Motor neuron (in vitro differentiated cells): ENCODE measurements at places on chromosomes 7 and 10.
A peak's percentile ranks its signal among the peaks of the same experiment; 100 is the strongest.

- no peak for ATAC-seq
Observed at GRCh38 chr7:95104739-95105138, 197.3 kb downstream of the PPP1R9A start.

DNA sequence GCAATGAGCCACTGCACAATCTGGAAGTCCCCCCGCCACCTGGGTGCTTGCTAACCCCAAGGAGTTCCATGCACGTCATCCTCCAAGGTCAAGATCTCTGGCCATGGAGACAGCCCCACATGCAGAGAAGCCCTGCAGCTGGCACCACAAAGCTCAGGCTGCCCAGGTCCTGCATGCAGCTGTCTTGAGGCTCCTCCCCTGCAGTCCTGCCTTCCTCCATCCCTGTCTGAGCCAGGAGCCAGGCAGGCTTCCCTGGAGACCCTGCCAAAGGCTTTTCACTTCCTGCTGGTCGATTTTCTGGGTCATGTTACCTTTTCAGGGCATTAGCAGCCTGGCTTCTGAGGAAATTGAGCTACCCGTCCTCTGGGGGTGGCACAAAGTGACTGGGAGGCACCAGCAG lies 12.5 kb upstream of the TMEM72 start:
- no peak for ATAC-seq

DNA sequence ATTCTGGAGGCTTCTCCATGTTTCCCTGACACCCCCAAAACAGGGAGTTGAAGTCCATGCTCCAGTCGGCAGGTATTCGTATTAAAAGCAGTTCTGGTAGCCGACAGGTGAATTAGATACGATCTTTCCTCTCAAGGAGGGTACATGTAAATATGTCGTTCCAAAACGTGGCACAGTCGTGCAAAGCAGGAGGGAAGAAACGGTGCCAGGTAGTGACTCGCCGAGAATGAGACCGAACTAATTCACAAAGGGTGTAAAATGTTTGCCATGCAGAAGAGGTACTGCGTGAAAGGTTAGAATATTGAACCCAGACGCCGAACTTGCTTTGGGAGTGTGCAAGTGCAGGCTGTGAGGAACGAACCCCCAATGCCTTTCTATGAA lies 483 bp downstream of the EDRF1 start:
- no peak for ATAC-seq

DNA sequence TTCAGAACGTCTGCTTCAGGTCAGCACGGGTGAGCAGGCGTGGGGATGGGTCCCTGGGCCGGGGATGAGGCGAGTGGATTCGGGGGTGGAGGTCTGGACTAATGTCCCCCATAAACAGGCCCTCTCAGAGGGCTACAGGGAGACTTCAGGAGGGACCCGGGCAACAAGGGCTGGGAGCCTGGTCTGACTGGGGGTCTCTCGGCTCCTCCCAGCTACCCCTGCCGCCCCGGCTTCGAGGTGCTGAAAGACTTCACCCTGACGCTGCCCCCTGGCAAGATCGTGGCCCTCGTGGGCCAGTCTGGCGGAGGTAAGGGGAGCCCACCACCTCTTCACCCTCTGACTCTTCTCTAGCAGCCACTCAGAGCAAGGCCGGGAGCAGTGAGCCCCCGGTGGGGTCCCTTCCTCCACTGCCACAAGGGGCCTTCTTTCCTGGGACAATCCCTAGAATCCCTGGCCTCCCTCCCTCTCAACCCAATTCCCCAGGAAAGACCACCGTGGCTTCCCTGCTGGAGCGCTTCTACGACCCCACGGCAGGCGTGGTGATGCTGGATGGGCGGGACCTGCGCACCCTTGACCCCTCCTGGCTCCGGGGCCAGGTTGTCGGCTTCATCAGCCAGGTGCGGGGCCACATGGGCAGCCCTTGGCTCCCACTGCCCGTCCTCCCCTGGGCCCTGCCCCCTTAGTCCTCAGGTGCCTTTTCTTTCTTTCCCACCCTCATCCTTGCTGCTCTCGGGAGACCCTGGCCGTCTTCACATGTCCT lies 7.5 kb upstream of the ASIC3 start:
- ATAC-seq: no peak

- no peak for ATAC-seq
Observed at GRCh38 chr10:98436704-98437103, 10.0 kb downstream of the HPS1 start.

GRCh38 chr7:158676171-158676840 lies 28.3 kb downstream of the NCAPG2 start:
- no peak for ATAC-seq

DNA sequence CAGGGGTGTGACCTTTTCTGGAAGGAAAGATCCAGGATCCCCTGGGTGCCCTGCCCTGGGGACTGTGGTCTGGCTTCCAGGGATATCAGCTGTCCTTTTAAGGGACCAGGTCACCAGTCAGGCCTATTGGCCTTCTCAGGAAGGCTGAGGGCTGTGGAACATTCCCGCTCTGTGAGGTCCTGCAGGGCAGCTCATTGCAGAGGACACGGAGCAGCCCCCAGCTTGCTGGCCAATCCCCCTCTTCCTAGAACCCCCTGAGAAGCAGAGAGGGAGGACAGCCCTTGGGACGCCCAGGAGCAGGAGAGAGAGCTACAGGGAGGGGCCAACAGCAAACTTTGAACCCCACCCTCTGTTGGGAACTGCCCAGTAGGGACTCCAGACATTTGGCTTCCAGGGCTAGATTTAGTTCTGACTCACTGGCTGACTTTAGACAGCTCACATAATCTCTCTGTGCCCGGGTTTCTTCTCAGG lies 67.9 kb upstream of the COL13A1 start:
- peak; percentile 74 for ATAC-seq

- ATAC-seq: no peak
Observed at GRCh38 chr7:8536431-8536830, 103.0 kb downstream of the NXPH1 start.

GRCh38 chr7:152902054-152902453 lies 142.5 kb downstream of the ACTR3B start:
- ATAC-seq: peak; percentile 89

DNA sequence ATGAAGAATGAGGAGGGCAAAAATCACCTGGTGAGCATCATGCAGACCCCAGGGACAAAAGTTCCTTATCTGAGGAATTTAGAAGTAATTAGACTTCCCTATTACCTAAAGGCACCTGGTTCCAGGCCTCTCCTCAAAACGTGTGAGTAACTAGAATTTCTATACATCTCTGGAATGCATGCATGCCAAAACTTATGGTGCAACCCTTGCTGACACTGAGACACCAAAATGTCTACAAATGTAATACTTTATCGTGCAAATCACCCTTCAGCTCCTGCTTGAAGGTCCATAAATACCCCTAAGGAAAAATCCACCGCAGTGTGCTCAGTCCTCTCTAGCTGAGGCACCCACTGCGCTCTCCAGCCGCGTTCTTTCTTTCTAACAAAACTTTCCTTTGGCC lies 84.2 kb downstream of the PAXIP1 start:
- no peak for ATAC-seq

DNA sequence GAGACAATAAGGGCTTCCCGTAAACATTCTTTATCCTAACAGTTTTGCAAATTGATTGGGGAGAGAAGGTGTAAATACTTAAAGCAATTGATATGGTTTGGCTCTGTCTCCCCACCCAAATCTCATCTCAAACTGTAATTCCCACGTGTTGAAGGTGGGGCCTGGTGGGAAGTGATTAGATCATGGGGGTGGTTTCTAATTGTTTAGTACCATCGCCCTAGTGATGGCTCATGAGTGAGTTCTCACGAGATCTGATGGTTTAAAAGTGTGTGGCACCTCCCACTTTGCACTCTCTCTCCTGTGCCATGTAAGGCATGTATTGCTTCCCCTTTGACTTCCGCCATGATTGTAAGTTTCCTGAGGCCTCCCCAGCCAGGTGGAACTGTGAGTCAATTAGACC lies 22.1 kb upstream of the CAPZA2 start:
- no peak for ATAC-seq

- ATAC-seq: no peak
Observed at GRCh38 chr10:131212763-131213325, 98.7 kb downstream of the TCERG1L start.

GRCh38 chr10:88620441-88620840 lies 33.9 kb downstream of the LIPJ start:
- ATAC-seq: no peak

DNA sequence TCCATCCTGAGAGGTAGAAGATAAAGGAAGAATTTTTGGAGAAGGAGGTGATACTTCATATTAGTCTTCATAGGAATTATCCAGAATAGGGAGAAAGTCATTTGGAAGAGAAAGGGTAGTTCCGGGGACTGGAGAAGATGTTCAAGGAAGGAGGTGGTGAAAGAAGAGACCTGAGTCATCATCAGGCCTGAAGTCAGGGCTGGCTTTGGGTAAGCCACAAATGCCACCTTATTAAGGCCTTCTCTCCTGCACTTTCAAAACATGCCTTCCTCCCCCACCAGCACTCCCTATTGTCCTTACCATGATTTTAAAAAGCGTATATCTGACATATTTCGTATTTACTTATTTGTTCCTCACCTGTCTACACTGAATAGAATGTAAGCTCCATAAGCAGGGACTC lies 112.2 kb upstream of the LRGUK start:
- ATAC-seq: no peak

DNA sequence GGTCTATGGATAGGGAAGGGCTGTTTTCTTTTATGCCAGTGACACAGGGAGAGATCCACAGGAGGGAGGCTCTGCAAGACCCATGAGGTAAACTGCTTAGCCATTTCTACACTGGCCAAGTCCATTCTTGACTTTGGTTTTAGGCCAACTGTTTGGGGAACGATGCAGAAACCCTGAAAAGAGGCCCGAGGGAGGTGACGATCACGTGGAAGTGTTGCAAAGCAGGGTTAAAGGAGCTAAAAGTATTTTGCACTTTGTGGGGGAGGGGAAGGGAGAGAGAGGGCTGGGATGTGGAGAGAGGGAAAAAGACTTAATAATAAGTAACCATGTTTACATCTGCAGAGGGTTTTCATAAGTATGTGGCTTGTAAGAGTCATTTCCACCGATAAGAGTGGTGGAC lies 239.7 kb downstream of the EMX2 start:
- no peak for ATAC-seq

GRCh38 chr10:122953902-122954730 lies at the start of gene C10orf88:
C10orf88 (minus strand) TSS chr10:122954227; CDS start chr10:122954178, 49 bp downstream.
- peak; percentile 99 for ATAC-seq

DNA sequence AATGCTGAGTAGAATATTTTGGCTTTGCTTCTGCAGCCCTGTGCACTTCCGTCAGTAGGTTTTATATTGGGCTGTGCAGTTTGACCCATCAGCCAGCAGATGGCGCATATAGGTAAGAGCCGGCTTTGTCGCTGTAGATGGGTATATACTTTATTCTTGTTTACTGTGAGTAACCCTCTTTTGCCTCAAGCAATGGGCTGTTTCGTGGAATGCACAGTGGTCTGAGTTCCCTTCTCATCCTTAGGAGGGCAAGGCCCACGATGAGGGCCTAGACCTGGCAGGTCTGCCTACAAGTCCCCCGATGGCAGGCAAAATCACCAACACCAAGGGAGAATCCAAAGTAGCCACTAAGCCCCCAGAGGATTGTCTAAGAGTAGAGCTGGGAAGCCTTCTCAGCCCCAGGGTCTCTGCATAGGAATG lies 1002.9 kb upstream of the KCND2 start:
- ATAC-seq: peak; percentile 88

GRCh38 chr7:2354939-2355704 lies 495 bp downstream of the EIF3B start:
- no peak for ATAC-seq

- ATAC-seq: peak; percentile 36
Observed at GRCh38 chr7:50147951-50148808, 55.1 kb upstream of the ZPBP start.

GRCh38 chr7:102306916-102307677 lies 20.4 kb downstream of the SH2B2 start:
- peak; percentile 88 for ATAC-seq

GRCh38 chr10:123151737-123152135 lies 2.5 kb upstream of the BUB3 start:
- ATAC-seq: no peak

- ATAC-seq: no peak
Observed at GRCh38 chr7:27201580-27202017, 1.7 kb upstream of the HOXA13 start.

- no peak for ATAC-seq
Observed at GRCh38 chr7:70208236-70209063, 610.2 kb downstream of the AUTS2 start.

GRCh38 chr10:7969623-7970022 lies 84.9 kb upstream of the GATA3 start:
- no peak for ATAC-seq

DNA sequence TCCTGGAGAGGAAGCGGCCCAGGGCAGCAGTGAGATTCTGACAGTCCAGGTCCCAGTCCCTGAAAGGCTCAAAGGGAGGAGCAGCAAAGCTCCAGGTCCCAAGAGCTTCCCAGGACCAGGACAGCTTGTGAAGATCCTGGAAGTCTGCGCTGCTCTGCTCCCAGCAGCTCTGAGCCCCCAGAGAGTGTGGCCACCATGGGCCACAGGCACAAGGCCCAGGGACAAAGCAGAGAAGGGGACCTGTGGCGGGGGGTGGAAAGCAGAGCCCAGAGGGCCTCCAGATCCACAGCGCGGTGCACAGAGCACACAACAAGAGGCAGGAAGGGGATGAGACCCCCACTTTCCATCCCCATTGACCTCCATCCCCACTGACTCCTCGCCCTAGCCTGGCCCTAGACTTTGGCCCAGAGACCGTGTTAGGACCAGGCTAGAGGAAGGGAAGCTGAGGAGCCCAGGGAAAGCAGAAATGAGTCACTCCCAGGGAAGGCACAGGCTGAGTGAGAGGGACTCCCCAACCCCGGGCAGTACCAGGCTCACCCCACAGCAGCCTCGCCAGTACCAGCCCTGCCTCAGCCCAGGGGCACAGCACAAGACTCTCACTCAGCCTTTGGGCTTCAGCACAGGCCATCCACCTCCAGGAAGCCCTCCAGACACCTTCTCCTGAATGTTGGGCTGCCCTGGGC lies 75.5 kb downstream of the GRID1 start:
- ATAC-seq: no peak

DNA sequence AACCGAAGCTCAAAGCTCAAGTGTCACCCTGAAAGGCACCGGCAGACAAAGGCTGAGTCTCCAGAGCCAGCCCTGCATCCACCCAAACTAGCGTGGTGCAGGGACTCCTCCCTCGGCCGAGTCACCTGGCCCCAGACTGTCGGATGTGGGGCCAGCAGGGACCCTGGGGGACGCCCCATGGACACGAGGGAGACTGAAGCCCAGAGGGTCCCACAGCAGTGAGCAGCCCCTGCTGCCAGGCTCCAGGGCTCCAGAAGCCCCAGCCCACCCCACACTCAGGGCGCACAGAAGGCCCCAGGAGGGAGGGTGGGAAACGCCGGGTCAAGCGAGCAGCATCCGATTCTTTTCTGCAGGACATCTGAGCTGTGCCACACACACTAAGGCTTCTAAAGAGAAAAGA lies 20.2 kb downstream of the GPR146 start:
- no peak for ATAC-seq
